Activated CD4-positive, alpha-beta T cell treated with anti-CD3 and anti-CD28 coated beads, Interleukin-2, amount 50 U/mL, for 1 hour (primary cell): ENCODE measurements at places on chromosomes 1 and 21.

DNA sequence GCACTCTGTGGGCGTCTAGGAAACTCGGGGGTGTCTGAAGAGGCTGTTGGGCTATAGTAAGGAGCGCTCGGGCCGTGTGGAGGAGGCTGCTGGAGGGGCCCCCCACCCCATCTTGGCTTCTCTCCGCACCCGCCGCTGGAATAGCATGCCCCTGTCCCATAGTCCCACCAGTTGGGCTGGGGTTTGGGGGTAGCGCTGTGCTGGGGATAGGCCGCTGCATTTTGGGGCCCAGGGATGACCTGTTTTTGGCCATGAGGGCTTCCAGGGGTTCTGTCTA lies 511 bp downstream of the EFNA3 start:
- no peak for DNase-seq

DNA sequence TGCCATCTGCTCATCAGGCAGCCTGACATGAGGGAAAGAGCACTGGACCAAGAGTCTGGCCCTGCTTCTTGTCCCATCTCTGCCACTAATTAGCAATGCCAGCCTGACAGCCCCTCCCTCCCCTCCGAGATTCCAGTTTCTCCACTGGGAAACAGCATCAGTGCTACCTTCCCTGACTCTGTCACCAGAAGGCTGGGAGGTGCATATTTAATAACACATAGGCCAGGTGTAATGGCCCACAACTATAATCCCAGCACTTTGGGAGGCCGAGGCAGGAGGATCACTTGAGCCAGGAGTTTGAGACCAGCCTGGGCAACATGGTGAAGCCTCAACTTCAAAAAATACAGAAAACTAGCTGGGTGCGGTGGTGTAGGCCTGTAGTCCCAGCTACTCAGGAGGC lies 41.2 kb upstream of the ZBTB40 start:
- no peak for DNase-seq

DNA sequence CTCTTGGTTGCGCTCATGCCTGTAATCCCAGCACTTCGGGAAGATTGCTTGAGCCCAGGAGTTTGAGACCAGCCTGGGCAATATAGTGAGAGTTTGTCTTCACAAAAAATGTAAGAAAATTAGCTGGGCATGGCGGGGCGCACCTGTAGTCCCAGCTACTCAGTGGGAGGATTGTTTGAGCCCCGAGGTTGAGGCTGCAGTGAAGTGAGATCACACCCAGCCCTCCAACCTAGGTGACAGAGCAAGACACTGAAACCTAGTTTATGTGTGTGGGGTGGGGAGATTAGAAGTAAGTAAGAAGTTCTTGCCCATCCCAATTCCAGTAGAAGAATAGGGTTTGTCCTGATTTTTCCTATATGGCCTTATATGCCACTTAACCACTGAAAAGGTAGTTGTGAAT lies 2.0 kb downstream of the RPL5 start:
- no peak for DNase-seq

DNA sequence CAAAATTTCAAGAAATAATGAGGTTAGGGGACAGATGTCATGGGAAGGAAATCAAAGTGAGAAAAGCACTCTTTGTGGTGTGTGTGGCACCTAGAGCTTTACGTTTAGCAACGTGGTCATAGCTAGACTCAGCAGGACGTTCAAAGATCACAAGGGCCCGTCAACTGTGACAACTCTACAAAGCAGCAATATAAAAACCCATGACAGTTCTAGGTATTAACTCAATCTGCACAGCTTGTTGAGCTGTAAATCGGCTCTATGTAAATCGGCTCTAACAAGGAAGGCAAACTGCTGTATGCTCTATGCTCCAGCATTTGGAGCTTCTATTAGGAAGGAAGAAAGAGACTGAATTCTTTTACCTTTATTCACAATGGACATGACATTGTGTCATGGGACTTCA lies 64.8 kb downstream of the TP53BP2 start:
- no peak for DNase-seq

DNA sequence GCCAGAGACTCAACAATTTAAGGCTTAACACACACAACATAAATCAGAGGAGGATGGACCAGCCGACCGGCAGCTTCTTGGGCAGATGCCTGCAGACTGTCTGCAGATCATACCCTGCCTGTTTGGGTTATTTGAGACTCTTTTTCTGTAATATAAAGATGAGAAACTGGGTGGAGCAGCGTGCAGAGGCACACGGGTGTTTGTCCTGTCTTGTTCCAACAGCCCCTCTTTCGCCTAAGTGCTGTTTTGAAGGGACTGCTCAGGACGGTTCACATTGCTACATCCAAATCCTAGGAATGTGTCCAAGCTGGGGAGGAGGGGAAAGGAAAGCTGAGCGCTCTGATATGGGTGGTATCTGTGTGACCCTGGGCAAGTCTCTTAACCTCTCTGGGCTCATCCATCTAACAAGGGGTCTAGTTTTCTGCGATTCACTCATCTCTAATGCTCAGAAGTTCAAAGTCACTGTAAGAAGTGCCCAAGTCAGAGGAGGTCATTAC lies 149.9 kb downstream of the CLIC6 start:
- no peak for DNase-seq

GRCh38 chr1:179164494-179164893 lies 65.0 kb downstream of the ABL2 start:
- DNase-seq, result no peak

DNA sequence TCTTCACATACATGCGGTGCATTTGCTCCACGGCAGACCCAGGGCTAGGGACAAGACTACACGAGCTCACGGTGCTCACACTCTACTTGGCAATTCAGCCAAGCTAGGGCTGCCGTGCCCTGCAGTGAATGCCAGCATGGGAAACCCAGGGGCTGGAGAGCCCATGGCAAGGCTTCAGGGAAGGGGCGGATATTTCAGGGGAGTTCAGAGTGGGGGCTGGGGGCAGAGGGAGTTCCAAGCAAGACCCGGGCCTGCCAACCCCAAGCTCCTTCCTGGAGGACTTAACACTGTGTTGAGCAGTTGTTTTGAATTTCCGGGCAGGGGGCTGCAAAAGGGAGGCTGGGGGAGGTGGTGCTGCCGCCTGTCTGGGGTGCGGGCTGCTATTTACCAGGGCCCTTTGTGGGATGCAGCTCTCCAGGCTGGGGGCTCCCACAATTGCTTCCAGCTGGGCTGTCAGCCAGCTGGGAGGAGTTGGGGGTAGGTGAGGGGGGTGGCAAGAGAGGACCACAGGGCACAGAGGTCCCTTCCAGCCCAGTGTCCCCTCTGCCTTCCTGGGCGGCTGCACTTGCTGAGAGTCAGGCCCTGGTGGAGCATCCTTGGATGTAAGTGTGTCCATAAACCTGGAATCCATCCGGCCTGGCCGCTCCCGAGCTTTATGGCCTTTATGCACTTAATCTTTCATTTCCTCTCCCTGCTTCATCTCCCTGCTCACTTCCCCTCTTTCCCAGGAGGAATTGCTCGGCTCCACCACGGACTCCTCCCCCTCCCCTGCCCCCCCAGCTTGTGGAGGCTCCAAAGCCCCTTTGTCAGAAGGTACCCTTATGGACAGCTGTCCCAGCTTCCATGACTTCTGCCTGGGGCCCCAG lies 55.8 kb upstream of the SSBP3 start:
- no peak for DNase-seq

DNA sequence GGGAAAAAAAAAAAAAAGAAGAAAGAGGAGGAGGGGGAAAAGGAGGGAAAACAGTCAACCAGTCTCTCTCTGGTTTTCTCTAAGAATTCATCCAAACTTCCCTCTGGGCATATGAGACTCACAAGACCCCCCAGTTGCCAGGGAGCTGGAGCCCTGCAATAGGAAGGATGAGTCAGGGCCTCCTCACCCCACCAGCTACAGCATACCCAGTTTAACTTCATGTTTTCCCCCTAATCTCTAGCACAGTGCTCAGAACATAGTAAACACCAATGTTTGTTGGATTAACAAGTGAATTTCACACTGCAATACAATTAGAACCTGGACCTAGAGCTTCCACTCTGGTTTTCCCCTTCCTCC lies 7.8 kb downstream of the F11R start:
- DNase-seq, result no peak
